Activated naive CD4-positive, alpha-beta T cell treated with Interleukin-2 at 50 U/mL for 16 hours (primary cell): ENCODE measurements at places on chromosomes 13 and 19.

- DNase-seq, result no peak
Observed at GRCh38 chr13:43472339-43472738, 314.4 kb downstream of the ENOX1 start.

DNA sequence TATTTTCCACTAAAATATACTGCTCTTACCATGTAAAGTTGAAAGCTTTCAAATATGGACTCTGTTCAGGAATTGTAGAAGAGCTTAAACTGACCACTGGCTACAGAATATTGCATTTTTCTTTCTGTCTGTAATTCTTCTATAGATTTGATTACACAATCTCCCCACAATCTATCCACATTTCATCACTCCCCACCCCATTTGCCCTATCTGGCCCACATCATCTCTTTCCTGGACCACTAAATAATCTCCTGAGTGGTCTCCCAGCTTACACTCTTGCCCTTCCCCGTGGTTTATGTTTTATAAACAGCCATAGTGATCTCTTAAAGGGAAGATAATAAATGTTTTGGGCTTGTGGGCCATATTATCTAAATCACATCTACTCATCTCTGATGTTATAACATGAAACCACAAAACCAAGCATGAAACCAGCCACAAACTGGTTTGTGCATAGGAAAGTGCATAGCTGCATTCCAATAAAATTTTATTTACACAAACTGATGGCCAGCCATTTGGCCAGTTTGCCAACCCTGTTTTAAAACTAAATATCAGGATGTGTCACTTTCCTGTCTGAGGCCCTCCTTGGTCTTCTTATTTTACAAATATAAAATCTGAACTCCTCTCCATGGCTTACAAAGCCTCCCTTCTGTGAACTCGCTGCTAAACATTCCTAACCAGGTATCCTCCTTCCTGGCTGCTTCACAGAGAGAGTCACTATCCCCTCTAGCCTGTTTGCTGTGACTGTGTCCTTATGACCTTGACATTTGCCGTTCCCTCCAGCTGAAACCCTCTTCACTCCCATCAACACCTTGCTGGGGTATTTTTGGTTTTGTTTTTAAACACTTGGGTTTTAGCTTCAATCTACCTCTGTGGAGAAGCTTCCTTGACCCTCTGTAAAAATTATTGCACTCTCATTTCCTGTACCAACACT, 500.9 kb downstream of the GPC6 start:
- DNase-seq, result no peak

GRCh38 chr19:11435833-11436313, 438 bp downstream of the PRKCSH start:
- peak; percentile 15 for DNase-seq

- no peak for DNase-seq
Observed at GRCh38 chr13:41502031-41502430, 44.7 kb downstream of the RGCC start.

- DNase-seq, result no peak
Observed at GRCh38 chr13:77915686-77916085, 2.9 kb downstream of the EDNRB start.

- DNase-seq, result no peak
Observed at GRCh38 chr19:3521104-3521445, 15.0 kb downstream of the FZR1 start.

DNA sequence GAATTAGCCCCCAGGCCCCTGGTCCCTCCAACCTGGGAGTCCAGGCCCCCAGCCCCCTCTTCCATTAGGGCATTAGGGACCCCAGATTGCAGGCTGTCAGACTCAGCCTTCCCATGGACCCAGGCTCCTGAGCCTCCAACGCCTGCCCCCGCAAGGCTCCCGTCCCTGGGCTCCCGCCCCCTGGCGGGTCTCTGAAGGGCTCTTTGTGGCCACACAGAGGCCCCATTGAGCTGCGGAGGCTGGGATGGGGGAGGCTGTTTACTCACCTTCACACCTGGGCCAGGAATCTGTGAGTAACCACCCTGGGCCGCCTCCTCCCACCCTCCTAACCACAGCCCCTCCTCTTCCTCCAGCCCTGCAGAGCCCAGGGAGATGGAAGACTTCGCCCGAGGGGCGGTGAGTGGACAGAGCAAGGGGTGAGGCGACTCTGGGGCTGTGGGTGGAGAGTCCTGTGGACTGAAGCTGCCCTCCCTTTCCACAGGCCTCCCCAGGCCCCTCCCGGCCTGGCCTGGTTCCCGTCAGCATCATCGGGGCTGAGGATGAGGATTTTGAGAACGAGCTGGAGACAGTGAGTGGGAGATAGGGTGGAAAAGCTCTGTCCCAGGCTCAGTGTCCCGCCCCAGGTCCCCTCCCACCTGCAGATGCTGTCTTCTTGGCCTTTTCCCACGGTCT, 4.9 kb downstream of the ARHGEF1 start:
- peak; percentile 90 for DNase-seq

GRCh38 chr13:93345770-93346169, 119.2 kb downstream of the GPC6 start:
- DNase-seq, result no peak

DNA sequence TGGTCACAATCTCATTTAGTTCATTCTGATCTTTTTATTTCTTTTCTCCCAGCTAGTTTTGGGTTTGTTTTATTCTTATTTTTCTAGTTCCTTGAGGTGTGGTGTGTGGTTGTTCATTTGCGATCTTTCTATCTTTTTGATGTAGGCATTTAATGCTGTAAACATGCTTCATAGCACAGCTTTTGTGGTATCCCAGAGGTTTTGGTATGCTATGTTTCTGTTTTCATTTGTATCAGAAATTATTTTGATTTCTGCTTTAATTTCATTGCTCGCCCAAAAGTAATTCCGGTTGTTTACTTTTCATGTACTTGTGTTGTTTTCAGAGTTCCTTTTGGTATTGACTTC, 12.6 kb downstream of the DNAJC3 start:
- no peak for DNase-seq

GRCh38 chr19:9847087-9847671, 12.1 kb downstream of the PIN1 start:
- DNase-seq, result peak; percentile 53

- peak; percentile 53 for DNase-seq
Observed at GRCh38 chr13:73303851-73304250, 245.0 kb downstream of the KLF5 start.

- no peak for DNase-seq
Observed at GRCh38 chr19:7575434-7576040, 20.1 kb upstream of the CAMSAP3 start.

DNA sequence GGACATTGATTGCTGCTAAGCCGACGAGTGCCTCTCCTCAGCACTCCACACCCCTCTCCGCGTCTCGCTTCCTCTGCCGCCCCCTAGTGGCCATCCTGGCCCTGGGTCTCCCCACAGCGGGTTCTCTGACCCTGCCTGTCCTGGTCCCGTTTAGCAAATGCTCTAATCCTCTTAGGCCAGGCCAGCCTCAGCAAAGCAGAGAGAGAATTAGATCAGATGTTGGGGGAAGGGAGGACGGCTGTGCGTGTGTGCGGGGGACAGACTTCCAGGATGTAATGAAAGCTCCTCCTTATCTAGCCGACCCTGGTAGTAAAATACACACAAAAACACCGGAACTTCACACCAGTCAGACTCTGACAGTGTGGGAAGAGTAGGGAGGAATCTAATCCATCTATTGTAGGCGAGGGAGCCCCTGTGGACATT, 4.5 kb downstream of the TPRX2 start:
- DNase-seq, result peak; percentile 85

- no peak for DNase-seq
Observed at GRCh38 chr13:111914241-111915103, 152.5 kb upstream of the SOX1 start.

DNA sequence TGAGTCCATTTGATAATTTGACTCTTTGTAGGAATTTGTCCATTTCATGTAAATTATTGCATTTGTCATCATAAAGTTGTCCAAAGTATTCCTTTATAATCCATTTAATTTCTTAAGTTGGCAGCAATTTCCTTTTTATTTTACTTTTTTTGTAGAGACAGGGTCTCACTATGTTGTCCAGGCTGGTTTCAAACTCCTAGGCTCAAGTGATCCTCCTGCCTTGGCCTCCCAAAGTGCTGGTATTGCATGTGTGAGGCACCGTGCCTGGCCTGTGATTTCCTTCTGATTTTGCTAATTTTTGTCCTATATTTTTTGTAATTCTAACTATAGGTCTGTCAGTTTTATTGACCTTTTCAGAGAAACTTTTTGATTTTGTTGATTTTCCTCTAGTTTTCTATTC, 84.9 kb downstream of the URI1 start:
- DNase-seq, result no peak
